Stimulated activated CD8-positive, alpha-beta memory T cell treated with anti-CD3 and anti-CD28 coated beads, Interleukin-15, amount 100 ng/mL, for 4 hours (primary cell): ENCODE measurements at places on chromosomes 6 and 20.

GRCh38 chr6:155449450-155450239 lies 6.0 kb downstream of the NOX3 start:
- no peak for DNase-seq

- no peak for DNase-seq
Measured at GRCh38 chr6:125899726-125900182, 56.8 kb upstream of the HINT3 start.

DNA sequence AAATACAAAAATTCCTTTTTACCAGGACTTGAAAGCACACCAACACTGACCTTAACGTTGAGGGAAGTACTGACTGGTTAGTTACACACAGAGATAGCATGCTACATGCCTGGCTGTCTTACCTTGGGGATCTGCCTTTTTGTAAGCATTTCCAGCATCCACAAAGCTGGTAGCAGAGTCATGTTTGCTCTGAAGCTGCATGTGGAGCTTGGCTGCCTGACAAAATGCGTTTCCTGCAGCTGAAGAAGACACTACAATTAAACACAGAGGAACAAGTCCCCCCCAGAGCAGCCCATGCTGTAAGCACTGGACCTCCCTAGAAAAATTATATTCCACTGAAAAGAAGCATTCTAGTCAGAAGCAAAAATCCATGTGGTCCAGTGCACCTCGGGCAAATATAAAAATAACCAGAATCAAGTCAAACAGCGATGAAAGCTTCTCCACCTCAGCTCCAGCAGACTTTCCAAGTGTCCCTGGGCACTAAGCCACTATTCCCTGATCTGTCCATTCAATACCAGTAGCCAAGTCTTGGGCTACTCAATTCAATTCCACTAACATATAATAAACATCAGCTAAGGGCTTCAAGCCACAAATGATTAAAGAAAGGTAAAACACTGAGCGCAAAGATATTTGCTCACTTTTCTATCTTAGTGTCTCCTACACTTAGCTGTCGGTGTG lies 24.2 kb downstream of the NAPB start:
- DNase-seq = no peak

DNA sequence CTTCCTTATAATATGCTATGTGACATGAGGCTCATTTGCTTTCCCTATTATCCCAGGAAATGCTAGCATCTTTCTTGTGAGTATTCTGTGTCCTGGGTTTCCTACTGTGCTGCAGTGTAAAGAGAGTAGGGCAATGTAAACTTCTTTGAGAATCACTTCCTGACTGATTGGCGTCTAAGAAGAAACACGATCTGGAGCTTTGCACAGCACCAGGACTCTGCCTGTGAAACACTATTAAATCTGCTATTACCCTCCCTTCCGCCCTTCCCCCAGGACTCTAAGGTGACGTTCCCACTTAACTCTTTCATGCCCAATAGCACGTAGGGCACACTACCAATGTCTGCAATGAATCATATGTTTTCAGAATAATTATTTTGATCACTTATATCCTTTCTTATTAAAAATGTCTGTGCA lies 607.3 kb upstream of the CITED2 start:
- DNase-seq = no peak

- no peak for DNase-seq
Measured at GRCh38 chr6:133671376-133671775, 217.5 kb upstream of the TCF21 start.

- no peak for DNase-seq
Measured at GRCh38 chr6:46983007-46983411, 59.1 kb downstream of the ADGRF1 start.

DNA sequence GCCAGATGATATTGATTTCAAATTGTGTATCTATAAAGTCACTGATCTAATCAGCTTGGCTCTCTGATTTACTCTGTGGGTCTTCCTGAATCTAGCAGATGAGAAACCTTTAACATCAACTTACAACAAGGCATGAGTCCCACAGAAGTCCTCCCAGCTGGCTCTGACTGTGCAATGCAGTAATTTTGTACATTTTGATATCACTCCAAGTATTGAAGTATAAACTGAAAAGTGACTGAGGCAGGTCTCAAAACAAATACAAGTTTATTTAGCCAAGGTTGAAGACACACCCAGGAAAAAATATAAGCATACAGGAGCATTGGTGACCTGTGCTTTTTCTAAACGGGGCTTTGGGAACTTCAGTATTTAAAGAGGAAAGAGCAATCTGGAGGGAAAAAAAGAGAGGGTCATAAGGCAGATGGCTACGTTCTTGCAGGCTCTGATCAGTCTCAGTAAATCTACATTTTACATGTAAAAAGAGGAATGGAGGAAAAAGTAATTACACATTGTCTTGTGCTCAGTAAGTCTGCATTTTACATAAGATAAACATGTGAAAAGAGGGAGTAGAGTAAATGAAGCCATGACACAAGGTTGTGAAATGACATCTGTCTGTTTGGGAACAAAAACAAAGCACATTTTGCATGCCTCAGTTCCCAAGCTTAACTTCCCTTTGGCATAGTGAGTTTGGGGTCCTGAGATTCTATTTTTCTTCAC lies 59.5 kb downstream of the CRYBG1 start:
- no peak for DNase-seq

DNA sequence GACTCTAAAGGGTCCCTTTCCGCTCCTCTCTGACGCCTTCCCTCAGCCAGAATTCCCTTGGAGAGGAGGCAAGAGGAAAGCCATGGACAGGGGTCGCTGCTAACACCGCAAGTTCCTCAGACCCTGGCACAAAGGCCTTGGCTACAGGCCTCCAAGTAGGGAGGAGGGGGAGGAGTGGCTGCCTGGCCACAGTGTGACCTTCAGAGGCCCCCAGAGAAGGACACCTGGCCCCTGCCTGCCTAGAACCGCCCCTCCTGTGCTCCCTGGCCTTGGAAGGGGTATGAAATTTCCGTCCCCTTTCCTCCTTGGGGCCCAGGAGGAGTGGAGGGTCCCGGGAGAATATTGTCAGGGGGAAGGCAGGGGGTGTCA lies 2.7 kb downstream of the VEGFA start:
- DNase-seq = no peak

GRCh38 chr6:85864453-85865401 lies 222.0 kb upstream of the SYNCRIP start:
- DNase-seq = no peak

- no peak for DNase-seq
Measured at GRCh38 chr20:4896119-4896702, 105.1 kb downstream of the SLC23A2 start.

DNA sequence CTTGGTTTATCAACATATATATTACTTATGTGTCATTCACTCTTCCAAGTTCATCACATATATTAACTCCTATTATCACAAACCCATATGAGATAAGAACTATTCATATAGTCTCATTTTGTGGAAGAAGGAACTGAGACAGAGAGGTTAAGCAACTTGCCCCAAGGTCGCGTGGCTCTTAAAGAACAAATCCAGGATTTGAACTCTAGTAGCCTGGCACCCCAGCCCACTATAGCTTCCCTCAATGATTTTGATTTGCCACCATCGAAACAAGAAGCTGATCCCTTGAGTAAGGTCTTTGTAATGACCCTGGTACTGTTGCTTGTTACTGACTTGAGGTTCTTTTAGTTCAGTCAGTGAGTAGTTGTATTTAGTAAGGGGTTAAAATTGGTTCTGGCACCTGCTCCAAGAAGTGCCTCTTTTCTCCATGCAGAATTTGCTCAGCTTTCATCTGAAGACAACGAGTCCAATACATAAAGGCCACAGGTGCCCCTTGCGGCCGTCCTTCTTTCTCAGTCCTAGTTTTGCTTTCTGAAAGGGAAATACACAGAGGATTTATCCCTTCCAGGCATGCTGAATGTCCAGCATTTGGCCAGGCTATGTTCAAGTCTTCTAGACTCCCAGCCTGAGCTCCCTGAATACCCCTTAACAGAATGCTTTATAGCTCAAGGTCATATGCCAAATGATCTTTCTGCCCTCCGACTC lies 253.0 kb downstream of the TBC1D7 start:
- DNase-seq = no peak

DNA sequence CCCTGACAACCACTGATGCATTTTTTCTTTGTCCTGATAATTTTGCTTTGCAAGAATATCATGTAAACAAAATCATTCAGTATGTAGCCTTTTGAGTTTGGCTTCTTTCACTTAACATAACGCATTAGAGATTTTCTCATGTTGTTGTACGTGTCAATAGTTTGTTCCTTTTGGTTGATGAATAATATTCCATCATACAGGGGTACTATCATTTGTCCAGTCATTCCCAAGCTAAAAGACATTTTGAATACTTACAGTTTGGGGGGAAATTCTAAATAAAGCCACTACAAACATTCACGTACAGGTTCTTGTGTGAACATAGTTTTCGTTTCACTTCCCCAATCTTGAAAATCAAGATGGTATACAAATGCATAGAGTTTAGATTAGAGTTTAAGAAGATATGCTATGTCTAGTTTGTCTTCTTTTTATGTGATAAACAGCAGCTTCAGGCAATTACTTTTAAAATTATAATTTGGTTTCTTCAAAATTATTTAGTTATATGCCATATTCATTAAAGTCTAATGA lies 5.2 kb downstream of the HAO1 start:
- no peak for DNase-seq

- DNase-seq = peak; percentile 4
Measured at GRCh38 chr6:156686301-156686994, 90.7 kb upstream of the ARID1B start.

GRCh38 chr20:46875059-46875458 lies 19.6 kb upstream of the EYA2 start:
- DNase-seq = no peak

DNA sequence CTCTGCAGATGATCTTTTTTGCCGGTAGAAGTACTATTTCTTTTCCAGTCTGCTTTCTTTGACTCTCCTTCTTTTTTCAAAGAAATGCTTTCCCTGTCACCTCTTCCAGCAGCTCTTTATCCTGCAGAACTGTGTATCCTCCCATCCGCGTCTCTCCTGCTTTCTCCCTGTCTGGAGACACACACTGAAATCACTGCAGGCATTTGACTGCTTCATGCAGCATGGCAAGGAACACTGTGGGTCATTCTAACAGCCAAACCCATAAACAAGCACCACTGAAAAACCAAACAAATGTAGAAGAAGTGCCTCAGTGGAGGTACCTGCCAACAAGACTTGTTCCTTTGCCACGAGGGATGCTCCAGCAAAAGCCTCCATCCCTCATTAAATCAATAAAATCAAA lies 403.7 kb upstream of the CITED2 start:
- DNase-seq = no peak

- DNase-seq = no peak
Measured at GRCh38 chr20:64244870-64245603, 10.5 kb upstream of the PCMTD2 start.

- no peak for DNase-seq
Measured at GRCh38 chr6:75870389-75870788, 121.3 kb downstream of the MYO6 start.
